ENCODE measurements at places on chromosomes 3 and 15.

- no peak for DNase-seq
Measured at GRCh38 chr3:110900576-110900975, 171.0 kb upstream of the NECTIN3 start.

GRCh38 chr3:59809710-59810444, 760.1 kb upstream of the CFAP20DC start:
- no peak for DNase-seq

DNA sequence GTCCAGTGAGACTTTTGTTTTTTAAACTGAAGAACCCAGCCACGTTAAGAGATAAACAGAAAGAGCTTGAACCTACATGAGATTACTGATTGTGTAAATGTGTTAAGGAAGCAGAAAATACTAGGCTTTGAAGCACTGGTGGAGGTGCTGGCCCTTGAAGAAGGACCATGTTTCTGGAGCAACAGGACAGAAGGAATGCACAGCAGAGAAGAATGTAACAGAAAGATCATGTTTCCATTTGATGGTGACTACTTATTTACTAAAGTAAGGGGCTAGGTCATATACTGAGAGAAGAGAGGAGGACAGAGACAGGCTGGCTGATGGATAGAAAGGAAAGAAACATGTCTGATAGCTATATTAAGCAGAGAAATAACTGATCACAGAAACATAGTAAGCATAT, 88.8 kb downstream of the CLASP2 start:
- DNase-seq: no peak

DNA sequence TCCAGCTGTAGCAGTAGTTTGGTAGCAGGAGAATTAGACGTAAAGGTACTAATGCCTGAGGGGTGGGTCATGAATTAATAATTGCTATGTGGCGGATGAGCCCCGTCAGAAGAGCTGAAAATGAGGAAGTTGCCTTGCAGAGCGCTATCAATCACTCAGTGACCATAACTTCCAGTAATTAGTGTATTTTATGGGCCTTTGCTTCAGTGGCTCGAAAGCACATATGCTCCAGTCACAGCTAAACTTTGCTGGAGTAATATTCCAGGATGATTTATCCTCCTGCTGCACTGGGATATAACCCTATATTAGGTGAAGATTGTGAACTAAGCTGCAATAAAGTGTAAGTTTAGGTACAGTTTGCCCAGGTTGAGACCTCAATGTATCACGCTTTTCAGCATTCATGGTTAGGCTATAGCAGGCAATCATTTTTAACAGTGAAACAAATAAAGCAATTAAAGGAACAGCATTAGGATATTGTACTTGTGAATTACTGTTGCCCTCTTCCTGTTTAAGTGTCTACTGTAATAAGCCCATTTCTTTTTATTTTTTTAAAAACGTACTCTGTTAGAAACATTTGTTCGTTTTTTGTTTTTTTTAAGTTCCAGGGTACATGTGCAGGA, 104.6 kb upstream of the SKOR1 start:
- no peak for DNase-seq

- no peak for DNase-seq
Measured at GRCh38 chr3:39165518-39165917, 12.1 kb upstream of the CSRNP1 start.

Data from activated CD8-positive, alpha-beta memory T cell treated with anti-CD3 and anti-CD28 coated beads for 1 hour (primary cell).